ENCODE measurements at places on chromosomes 16 and 17. TPM values are rescaled to one million over a fixed set of nuclear protein-coding genes. Genes with fewer than 3 reads are reported as not detected.

DNA sequence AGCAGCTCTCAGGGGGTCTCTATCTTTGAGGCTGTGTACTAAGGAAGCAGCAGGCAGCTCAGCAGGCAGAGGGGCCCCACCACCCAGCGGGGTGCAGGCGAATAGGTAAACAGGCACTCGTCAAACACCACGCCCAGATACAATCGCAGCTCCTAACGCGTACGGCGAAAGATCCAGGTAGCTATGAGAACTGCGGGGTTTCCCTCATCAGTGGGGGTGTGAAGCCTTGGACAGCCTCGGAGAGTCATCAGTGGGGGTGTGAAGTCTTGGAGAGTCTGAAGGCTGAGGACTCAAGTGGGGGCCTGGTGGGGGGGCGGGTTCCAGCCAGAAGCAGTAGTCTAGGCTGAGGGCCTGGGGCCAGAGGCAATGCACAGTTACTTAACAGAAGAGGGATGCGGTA, 69.0 kb downstream of the RTN4RL1 start:
- no peak for DNase-seq

TBC1D26 gene
- not detected for total RNA-seq

WFIKKN1 gene
- total RNA-seq = 0.09 TPM

TMED6 gene
- total RNA-seq = not detected

ADAP2 gene
- 6.9 TPM for total RNA-seq

EVPLL gene
- total RNA-seq = not detected

Measured in Daoy (cell line).